Activated CD4-positive, alpha-beta T cell treated with anti-CD3 and anti-CD28 coated beads, Interleukin-2, amount 50 U/mL, for 4 hours (primary cell): ENCODE measurements at places on chromosomes 2 and 18.

- peak; percentile 55 for DNase-seq
Observed at GRCh38 chr2:64675860-64676259, 22.1 kb upstream of the SERTAD2 start.

- DNase-seq = no peak
Observed at GRCh38 chr18:8735274-8735673, 29.9 kb downstream of the MTCL1 start.

DNA sequence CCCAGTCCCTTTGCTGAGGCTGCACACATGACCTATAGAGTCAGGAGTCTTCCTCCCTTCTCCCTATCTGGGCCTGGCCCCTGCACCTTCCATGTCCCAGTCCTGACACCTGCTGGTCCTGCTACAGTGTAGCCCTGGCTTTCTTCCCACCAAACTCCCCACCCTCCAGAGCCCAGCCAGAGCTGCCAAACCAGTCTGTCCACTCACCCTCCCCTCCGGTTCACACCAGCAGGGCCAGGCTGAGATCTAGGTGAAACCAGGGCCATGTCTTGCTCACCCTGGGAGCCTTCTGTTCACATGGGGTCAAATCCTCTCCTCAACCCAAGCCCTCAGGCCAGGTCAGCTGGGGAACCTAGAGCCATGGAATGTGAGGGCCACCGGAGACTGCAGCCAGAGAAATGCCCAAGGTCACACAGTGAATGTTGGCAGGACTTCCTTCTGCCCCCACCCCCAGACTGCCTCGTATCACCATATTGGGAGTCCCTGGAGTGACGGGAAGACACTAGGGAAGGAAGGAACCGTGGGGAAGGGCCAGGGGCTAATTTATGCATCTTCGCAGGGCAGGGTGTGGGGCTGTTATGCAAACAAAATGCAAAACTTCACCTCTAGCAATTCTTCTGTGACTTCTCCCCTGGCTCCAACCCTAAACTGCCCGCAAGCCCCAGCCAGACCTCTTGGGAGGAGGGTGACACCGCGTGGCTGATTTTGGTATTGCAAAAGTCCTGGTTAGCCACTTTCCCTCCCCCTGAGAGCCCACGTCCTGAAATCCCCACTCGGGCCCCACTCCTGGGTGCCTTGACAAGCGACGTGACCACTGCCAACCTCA lies 14.6 kb downstream of the TNS1 start:
- peak; percentile 40 for DNase-seq

DNA sequence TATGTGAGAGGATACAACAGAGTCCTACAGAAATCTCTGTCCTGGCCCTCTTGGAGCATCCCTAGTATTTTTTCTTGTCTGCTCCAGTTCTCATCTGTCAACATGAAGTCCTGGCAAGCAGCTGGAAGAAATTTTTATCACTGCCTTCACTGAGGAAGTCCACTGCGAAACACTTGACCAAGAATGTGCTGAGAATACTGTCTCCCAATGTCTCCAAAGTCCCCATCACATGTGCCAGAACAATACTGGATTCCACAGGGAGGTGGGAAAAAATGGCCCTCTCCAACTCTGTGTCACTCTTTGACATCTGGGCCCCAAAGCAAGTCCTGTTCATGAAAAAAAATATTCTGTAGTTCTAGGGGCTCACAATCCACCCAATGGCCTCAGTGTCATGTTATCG lies 32.8 kb upstream of the PGAP1 start:
- no peak for DNase-seq

DNA sequence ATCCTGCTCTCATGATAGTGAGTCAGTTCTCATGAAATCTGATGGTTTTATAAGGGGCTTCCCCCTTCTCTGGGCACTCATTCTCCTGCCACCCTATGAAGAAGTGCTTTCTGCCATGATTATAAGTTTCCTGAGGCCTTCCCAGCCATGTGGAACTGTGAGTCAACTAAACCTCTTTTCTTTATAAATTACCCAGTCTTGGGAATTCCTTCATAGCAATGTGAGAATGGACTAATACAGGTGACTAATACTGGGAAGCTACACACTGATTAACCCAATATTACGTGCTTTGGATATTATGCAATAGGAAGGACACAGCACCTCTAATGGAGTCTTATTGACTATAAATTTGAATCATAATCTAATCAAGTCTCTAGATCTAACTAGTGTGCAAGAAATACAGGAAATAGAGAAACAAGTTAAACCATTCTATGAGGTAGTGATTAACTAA lies 107.2 kb upstream of the ETAA1 start:
- DNase-seq = no peak

GRCh38 chr2:156190517-156190916 lies 142.0 kb downstream of the NR4A2 start:
- no peak for DNase-seq

DNA sequence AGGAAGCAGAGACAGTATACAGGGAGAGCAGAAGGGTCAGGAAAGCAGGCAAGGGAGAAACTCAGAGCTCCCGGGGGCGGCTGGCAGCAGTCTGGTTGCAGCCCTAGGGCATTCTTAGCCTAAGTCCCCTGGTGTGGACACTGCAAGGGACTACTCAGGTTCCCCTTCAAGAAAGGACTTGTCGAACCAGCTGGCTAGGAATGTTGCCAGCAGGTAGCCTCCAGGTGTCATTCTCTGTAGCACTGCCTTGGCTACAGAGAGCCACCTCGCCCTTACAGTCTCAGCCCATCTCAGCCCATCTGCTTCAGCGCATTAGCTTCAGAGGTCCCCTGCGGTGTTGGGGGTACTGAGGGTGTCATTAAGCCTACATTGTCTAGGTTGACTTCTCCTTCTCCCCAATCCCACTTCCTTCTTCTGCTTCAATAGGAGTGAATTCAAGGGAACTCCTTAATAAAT lies 11.3 kb upstream of the TMSB10 start:
- no peak for DNase-seq

GRCh38 chr2:129466389-129466788 lies 513.1 kb upstream of the RAB6C start:
- no peak for DNase-seq

GRCh38 chr2:98385050-98385699 lies 38.9 kb downstream of the CNGA3 start:
- peak; percentile 61 for DNase-seq

DNA sequence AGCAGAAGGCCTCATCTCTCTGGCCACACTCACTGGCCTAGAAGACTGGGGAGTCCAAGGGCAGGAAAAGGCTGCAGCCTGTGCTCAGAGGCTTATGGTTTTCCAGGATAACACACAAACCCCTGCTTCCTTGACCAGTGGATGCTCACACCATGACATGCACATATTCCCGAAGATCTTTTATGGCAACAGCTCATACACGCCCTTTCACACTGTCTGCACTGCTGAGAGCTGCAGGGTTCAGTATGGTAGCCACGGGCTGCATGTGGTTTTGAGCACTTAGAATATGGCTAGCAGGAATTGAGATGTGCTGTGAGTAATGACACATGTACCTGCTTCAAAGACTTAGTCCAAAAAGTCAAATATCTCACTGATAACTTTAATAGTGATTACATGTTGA lies 95.8 kb downstream of the VSNL1 start:
- no peak for DNase-seq

DNA sequence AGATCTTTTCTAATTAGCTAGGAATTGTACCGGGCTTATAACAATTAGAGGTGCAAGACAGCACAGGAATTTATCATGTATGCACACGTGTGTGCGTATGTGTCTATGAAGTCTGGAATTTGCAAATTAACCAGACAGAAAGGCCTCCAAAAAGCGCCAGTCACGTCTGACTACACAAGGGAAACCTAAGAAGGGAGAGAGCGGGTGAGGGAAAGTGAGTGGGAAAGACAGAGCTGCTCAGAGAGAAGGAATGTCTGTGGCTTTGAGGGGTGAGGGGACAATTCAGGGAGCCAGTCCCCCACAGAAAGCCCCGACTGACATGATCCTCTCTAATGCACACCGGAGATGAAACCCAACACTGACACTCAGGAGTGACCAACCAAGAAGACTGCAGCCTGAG lies 197.7 kb upstream of the SH3BP4 start:
- no peak for DNase-seq

GRCh38 chr2:39871291-39871761 lies 92.3 kb upstream of the THUMPD2 start:
- DNase-seq = no peak

- DNase-seq = no peak
Observed at GRCh38 chr2:155633887-155634570, 698.5 kb downstream of the NR4A2 start.

DNA sequence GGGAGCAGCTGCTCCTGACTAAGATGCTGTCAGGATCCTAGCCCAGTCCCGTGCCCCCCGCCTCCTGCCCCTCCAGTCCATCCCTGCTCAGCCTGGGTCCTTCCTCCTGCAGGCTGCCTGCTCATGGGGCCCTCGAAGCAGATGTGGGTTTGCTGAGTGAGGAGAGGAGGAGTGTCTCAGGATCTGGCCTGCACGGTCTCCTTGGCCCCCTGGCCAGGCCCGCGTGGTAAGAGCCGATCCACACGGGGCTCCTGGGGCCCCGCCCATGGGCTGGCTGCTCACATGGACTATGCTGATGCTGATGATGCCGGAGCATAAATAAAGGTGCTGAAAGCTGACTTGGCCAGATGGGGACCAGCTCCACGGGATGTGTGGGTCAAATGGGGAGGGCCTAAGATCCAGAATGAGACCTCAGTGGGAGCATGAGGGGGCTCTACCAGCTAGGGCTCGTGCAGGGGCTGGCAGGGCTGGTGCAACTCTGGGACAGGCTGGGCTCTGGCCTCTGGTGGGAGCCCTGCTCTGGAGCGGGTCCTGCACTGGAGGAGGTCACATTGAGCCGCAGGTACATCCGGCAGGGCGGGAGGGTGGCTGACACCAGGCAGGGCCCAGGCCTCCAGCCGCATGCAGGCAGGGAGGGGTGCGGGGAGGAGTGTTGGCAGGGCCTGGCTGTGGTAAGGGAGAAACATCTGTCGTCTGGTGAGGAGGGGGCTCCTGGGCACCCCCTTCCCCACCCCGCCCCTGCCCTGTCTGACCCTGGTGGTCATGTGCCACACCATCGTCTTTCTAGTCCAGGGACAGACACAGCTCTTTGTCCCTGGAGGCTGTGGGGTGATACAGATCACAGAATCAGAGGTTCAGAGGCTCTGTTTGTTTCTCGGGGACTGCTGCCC lies 275.3 kb upstream of the HDAC4 start:
- DNase-seq = no peak

DNA sequence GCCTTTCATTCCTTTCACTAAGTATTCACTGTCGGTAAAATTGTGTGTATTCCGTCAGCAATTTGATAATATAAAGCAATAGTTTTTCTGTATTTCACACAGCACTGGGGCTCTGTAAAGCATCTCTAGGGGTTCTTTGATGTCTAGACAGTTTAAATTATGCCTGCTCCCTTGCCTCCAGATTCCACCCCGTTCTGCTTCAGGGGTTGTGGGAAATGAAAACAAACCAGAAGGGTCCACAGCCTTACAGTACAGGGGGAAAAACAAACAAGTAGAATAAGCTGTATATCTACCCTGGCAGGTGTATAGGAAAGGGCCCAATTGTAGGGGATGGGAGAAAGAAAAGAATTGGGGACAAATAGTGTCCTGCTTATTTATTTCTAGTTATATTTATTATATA lies 63.1 kb downstream of the ASXL3 start:
- no peak for DNase-seq

GRCh38 chr18:11516751-11517503 lies 92.5 kb upstream of the SLC35G4 start:
- DNase-seq = no peak

DNA sequence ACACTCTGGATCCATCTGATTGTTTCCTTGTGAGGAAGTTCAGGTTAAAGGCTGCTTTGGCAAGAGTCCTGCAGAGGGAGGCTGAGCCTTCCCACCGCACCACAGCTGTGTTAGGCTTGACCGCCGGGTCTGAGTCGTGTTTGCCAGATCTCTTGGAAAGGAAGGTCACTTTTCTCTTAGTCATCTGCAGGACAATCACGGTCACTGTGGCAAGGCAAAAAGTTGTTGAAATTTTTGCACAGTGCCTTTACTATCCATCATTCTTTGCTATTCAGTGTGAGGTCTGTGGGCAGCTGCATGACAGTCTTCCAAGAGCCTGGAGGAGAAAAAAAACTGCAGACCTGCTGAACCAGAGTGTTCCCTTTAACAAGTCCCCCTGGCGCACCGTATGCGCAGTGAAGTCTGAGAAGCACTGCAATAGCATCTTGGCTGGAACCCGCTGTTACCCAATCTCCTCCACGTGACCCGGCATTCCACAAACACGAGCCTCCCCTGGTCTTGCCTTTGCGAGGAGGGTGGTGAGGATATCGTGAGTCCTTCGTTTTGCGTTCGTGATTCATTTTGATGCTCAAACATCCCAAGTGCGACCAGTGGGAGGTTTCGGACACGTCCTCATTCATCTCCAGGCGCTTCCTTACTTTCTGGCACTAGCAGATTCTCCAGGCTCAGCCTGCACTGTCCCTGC lies 23.0 kb downstream of the BIN1 start:
- DNase-seq = no peak

- DNase-seq = no peak
Observed at GRCh38 chr18:22230471-22230945, 61.1 kb downstream of the GATA6 start.

DNA sequence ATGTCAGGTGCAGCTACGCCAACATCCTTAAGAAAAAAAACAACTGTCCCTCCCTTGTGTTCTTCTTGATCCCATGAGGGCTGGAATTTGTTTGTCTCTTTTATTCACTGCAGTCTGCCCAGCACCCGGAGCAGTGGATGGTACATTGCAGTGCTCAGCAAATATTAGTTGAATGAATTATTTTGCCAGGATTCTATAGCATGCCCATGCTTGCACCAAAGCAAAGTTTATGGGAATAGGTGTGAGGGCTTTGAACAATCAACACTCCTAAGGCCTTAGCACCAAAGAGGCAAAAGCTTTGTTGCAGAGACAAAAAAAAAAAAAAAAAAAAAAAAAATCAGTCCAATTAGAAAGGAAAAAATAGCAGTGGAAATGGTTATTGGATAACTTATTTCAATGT lies 28.7 kb upstream of the DCC start:
- DNase-seq = no peak

DNA sequence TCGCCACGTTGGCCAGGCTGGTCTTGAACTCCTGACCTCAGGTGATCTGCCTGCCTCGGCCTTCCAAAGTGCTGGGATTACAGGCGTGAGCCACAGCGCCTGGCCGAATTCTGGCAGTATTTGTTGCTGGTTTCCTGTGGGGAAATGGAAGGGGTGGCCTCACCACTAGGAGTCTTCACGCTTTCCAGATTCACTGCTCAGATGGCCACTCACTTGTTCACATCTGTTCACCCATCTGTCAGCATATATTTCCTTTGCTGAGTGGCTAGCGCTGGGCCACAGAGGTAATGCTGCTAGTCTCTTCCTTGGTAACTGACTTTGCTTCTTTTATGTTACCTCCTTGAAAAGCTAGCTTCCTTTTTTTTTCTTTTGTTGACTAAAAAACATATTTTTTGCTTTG lies 27.2 kb downstream of the TMEM177 start:
- no peak for DNase-seq

GRCh38 chr2:221915926-221916325 lies 343.8 kb upstream of the EPHA4 start:
- DNase-seq = no peak

GRCh38 chr2:63983986-63984605 lies 35.1 kb downstream of the VPS54 start:
- DNase-seq = no peak

GRCh38 chr2:203469546-203469945 lies 65.6 kb downstream of the RAPH1 start:
- DNase-seq = no peak
